ENCODE measurements at places on chromosomes 16 and 17. TPM values are rescaled to one million over a fixed set of nuclear protein-coding genes. Genes with fewer than 3 reads are reported as not detected.

GRCh38 chr16:85916141-85916890 lies 17.4 kb downstream of the IRF8 start:
- H3K4me1 ChIP-seq = peaks cover 6% of the 10 kb centered on the region
- no peaks in the 10 kb centered on the region for H3K27me3 ChIP-seq
- DNase-seq = no peak

ENDOV gene
- total RNA-seq = 11.5 TPM

- DNase-seq = no peak
- H3K4me1 ChIP-seq = no peaks in the 10 kb centered on the region
- H3K27me3 ChIP-seq = no peaks in the 10 kb centered on the region
Measured at GRCh38 chr16:23523321-23523720, 13.0 kb upstream of the GGA2 start.

- H3K27ac ChIP-seq = no peak overlapping the region
- H3K4me1 ChIP-seq = no peaks in the 10 kb centered on the region
- DNase-seq = no peak
- H3K27me3 ChIP-seq = no peaks in the 10 kb centered on the region
Measured at GRCh38 chr17:1529863-1530262, 13.5 kb upstream of the INPP5K start.

- no peak overlapping the region for H3K4me3 ChIP-seq
- peaks cover 11% of the 10 kb centered on the region for H3K36me3 ChIP-seq
- no peaks in the 10 kb centered on the region for H3K27me3 ChIP-seq
- H3K27ac ChIP-seq = no peak overlapping the region
Measured at GRCh38 chr17:30173649-30174048, 57.0 kb downstream of the NSRP1 start.

- H3K27ac ChIP-seq = no peak overlapping the region
- no peak for DNase-seq
- H3K36me3 ChIP-seq = peaks cover 3% of the 10 kb centered on the region
- no peak overlapping the region for H3K4me3 ChIP-seq
Measured at GRCh38 chr17:80017226-80018010, 18.3 kb downstream of the TBC1D16 start.

GRCh38 chr17:33072421-33073161 lies 80.9 kb downstream of the SPACA3 start:
- no peak for DNase-seq
- H3K36me3 ChIP-seq = no peaks in the 10 kb centered on the region
- no peaks in the 10 kb centered on the region for H3K27me3 ChIP-seq

DNA sequence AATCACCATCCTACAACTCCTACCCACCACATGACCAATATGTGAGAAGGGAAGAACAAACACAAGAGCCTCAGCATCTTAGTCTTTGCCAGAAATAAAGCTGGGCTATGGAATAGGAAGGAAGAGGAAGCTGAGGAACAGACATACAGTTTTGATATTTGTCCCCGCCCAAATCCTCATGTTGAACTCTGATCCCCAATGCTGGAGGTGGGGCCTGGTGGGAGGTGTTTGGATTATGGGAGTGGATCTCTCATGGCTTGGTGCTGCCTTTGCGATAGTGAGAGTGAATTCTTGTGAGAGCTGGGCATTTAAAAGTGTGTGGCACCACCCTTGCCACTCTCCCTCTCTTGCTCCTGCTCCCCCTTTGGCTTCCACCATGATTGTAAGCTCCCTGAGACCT lies 52.4 kb upstream of the NLK start:
- H3K27ac ChIP-seq = no peak overlapping the region
- H3K4me1 ChIP-seq = peaks cover 9% of the 10 kb centered on the region
- DNase-seq = no peak
- no peak overlapping the region for H3K4me3 ChIP-seq

- H3K4me3 ChIP-seq = peak overlapping the region; percentile 83
- H3K36me3 ChIP-seq = no peaks in the 10 kb centered on the region
- peaks cover 43% of the 10 kb centered on the region for H3K27me3 ChIP-seq
- peaks cover 8% of the 10 kb centered on the region for H3K4me1 ChIP-seq
Measured at GRCh38 chr16:426906-427249, 1.4 kb downstream of the RAB11FIP3 start.

DNA sequence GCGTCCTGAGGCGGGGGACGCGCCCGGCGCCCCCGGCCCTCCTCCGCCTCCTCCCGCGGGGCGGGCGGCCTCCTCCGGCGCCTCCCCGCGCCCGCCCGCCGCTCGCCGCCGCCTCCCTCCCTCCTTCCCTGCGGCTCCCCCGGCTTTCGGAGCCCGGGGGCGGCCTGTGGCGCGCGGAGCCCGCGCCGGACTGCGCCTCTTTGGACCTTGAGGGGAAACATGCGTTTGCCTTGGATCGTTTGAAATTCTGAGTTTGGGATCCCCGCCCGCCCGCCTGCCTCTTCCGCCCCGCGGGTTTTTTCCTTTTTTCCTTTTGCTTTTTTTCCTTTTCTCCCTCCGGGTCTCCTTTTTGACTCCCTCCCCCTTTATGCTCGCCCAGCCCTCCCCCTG lies 390 bp downstream of the ZNRF1 start:
- peak overlapping the region; percentile 79 for H3K27ac ChIP-seq
- peaks cover 26% of the 10 kb centered on the region for H3K4me1 ChIP-seq

DNA sequence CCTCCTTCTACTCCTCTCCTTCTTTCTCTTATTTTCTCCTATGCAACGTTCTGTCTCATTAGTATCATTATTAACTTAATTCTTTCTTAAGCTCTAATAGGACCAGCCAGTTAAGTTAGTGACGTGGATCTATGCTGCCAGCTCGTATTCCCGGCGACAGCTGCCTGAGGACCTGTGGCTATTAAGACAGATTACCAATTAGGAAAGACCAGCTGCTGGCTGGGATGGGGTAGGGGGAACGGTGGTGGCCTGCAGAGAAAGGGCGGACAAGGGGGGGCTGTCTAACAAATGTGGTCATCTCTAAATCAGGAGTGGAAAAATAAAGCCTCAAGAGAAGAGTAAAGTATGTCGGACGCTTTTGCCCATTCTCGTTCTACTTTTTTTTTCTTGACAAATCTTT lies 770 bp upstream of the MYH3 start:
- no peaks in the 10 kb centered on the region for H3K4me1 ChIP-seq
- DNase-seq = no peak
- no peaks in the 10 kb centered on the region for H3K36me3 ChIP-seq
- H3K27me3 ChIP-seq = no peaks in the 10 kb centered on the region
- H3K27ac ChIP-seq = no peak overlapping the region

- peaks cover 4% of the 10 kb centered on the region for H3K27me3 ChIP-seq
- H3K4me1 ChIP-seq = peaks cover 5% of the 10 kb centered on the region
- H3K27ac ChIP-seq = no peak overlapping the region
- H3K4me3 ChIP-seq = no peak overlapping the region
Measured at GRCh38 chr17:34302636-34303035, 16.6 kb upstream of the CCL8 start.

OSGIN1 gene
- total RNA-seq = 1.6 TPM

DNA sequence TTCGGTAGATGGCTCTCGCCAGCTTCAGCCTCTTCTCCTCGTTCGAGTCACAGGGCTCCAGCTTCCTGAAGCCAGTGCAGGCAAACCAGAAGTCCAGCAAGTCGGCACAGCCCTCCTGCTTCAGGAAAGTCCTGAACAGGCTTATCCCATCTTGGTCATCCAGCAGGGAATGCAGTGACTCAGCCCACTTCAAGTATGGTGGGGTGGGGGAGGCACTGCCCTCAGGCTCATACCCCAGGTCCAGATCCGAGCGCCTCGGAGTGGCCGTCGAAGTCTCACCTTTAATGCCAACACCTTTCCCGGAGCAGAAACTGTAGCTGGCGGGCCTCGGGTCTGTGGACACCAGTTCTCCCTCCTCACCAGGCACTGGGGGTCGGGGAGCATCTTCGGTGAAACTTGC lies 5.9 kb downstream of the AXIN1 start:
- H3K4me3 ChIP-seq = no peak overlapping the region
- H3K27me3 ChIP-seq = no peaks in the 10 kb centered on the region
- no peak for DNase-seq
- no peaks in the 10 kb centered on the region for H3K4me1 ChIP-seq

DNA sequence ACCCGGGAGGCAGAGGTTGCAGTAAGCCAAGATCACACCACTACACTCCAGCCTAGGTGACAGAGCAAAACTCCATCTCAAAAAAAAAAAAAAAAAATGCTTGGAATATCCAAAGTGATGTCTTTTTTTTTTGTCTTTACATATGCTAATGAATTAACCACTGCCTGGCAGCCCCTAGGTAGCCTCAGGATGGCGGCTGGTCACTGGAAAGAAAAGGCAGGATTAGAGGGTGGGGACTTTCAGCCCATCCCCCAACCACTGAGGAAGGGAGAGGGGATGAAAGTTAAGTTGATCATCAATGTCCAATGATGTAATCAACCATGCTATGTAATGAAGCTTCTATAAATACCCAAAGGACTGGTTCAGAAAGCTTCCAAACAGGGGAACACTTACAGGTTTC lies 26.8 kb downstream of the RNF157 start:
- H3K4me1 ChIP-seq = peaks cover 25% of the 10 kb centered on the region
- DNase-seq = peak; percentile 60
- 0 out of 2 replicates have a peak overlapping the region, but pooled peaks have one; percentile 12 for H3K4me3 ChIP-seq
- no peaks in the 10 kb centered on the region for H3K36me3 ChIP-seq

GRCh38 chr16:15593235-15593634 lies 49.7 kb downstream of the MARF1 start:
- H3K4me3 ChIP-seq = no peak overlapping the region
- no peaks in the 10 kb centered on the region for H3K27me3 ChIP-seq
- H3K4me1 ChIP-seq = no peaks in the 10 kb centered on the region
- DNase-seq = no peak
- H3K27ac ChIP-seq = no peak overlapping the region

DNA sequence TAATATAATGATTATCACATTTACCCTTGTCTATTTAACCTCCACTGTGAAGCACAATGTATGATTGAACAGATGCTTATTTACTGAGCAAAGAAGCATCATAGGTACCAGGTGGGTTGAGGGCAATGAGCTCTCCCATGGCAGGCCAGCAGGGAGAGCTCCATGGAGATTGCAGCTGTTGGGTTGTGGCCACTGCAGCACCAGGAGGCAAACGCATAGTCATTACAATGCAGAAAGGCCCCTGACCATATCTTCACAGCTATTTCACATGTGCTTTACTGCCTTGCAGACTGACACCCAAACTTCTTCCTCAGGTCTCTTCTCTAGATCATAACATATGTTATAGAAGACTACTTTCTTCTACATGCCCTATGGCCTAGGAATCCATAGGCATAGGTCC lies 75.0 kb downstream of the MMD start:
- no peak for DNase-seq
- no peak overlapping the region for H3K4me3 ChIP-seq
- H3K36me3 ChIP-seq = no peaks in the 10 kb centered on the region
- peaks cover 14% of the 10 kb centered on the region for H3K4me1 ChIP-seq
- no peak overlapping the region for H3K27ac ChIP-seq
- no peaks in the 10 kb centered on the region for H3K27me3 ChIP-seq

GRCh38 chr17:73625006-73625405 lies 19.2 kb downstream of the SDK2 start:
- no peaks in the 10 kb centered on the region for H3K36me3 ChIP-seq
- no peak overlapping the region for H3K4me3 ChIP-seq
- H3K27ac ChIP-seq = no peak overlapping the region
- H3K27me3 ChIP-seq = no peaks in the 10 kb centered on the region
- DNase-seq = no peak
- no peaks in the 10 kb centered on the region for H3K4me1 ChIP-seq

- H3K36me3 ChIP-seq = no peaks in the 10 kb centered on the region
- no peak for DNase-seq
- no peak overlapping the region for H3K4me3 ChIP-seq
- no peaks in the 10 kb centered on the region for H3K27me3 ChIP-seq
Measured at GRCh38 chr17:65656390-65657250, 95.2 kb upstream of the AXIN2 start.

- no peaks in the 10 kb centered on the region for H3K27me3 ChIP-seq
- peaks cover 30% of the 10 kb centered on the region for H3K4me1 ChIP-seq
- H3K27ac ChIP-seq = no peak overlapping the region
- H3K4me3 ChIP-seq = no peak overlapping the region
- DNase-seq = no peak
Measured at GRCh38 chr16:12920739-12921138, 19.3 kb downstream of the SHISA9 start.

- no peak overlapping the region for H3K27ac ChIP-seq
- DNase-seq = no peak
- no peaks in the 10 kb centered on the region for H3K27me3 ChIP-seq
- no peaks in the 10 kb centered on the region for H3K36me3 ChIP-seq
- no peaks in the 10 kb centered on the region for H3K4me1 ChIP-seq
Measured at GRCh38 chr17:61091096-61091495, 308.5 kb upstream of the TBX2 start.

- no peaks in the 10 kb centered on the region for H3K36me3 ChIP-seq
- no peak for DNase-seq
- no peak overlapping the region for H3K27ac ChIP-seq
- peaks cover 8% of the 10 kb centered on the region for H3K4me1 ChIP-seq
Measured at GRCh38 chr17:43987131-43988021, 17.0 kb upstream of the NAGS start.

TNP2 gene
- not detected for total RNA-seq

- H3K36me3 ChIP-seq = no peaks in the 10 kb centered on the region
- DNase-seq = no peak
- H3K27ac ChIP-seq = no peak overlapping the region
- H3K4me3 ChIP-seq = no peak overlapping the region
Measured at GRCh38 chr16:25007284-25007984, 7.7 kb downstream of the ARHGAP17 start.

DNA sequence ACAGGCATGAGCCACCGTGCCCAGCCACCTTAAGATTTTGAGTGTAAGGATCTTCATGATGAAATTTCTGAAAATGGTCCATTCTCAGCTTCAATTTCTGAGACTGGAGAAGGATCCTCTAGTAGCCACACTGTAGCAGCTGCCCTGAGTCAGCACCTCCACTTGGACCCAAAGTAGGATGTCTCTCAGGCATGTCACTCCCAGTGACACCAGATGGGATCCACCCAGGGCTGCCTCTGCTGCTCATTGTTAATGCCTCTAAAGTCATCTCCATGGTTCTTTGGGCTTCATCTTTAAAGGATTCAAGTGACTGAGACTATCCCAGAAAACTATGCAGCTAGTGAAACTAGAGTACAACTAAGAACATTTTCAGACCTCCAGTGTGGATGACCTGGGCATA lies 7.9 kb downstream of the PLD6 start:
- no peaks in the 10 kb centered on the region for H3K4me1 ChIP-seq
- no peak overlapping the region for H3K4me3 ChIP-seq
- DNase-seq = no peak
- no peak overlapping the region for H3K27ac ChIP-seq
- H3K27me3 ChIP-seq = no peaks in the 10 kb centered on the region

DNA sequence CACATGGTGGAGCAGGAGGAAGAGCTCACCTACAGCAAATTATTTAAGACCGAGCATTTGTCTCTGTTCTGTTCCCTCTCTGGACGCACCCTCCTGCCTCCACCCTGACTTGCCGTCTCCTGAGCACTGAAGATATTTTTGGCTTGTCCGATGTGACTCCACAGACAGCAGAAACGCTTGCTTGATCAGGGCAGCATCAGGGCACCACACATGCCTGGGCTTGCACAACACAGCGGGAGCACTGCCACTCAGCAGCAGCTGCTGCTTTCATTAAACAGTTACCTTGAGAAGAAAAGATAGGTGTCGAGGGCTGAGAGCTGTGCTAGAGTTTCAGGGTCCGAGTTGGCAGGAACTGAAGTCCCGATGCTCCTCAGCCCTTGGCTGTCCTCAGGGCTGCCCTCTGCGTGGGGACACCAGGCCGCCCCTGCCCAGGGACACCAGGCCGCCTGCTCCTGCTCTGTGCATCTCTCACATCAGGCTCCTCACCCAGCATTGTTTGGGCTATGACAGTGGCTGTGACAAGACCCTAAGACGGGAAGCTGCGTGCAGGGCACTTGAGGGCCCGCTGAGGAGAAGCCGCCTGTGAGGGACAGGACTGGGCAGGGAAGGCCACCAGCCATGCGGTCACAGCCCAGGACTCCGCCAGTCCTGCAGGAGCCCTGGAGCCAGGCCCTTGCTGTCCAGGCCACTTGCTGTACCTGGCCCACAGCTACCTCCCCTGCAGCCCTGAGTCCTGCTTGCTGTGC lies 21.3 kb upstream of the CDH15 start:
- H3K27ac ChIP-seq = no peak overlapping the region
- H3K4me3 ChIP-seq = no peak overlapping the region
- peaks cover 5% of the 10 kb centered on the region for H3K36me3 ChIP-seq
- no peaks in the 10 kb centered on the region for H3K27me3 ChIP-seq
- DNase-seq = no peak
